ENCODE measurements at places on chromosomes 12 and 14.

GRCh38 chr12:28824849-28825248 is 324.2 kb upstream of the FAR2 start:
- DNase-seq, result no peak

DNA sequence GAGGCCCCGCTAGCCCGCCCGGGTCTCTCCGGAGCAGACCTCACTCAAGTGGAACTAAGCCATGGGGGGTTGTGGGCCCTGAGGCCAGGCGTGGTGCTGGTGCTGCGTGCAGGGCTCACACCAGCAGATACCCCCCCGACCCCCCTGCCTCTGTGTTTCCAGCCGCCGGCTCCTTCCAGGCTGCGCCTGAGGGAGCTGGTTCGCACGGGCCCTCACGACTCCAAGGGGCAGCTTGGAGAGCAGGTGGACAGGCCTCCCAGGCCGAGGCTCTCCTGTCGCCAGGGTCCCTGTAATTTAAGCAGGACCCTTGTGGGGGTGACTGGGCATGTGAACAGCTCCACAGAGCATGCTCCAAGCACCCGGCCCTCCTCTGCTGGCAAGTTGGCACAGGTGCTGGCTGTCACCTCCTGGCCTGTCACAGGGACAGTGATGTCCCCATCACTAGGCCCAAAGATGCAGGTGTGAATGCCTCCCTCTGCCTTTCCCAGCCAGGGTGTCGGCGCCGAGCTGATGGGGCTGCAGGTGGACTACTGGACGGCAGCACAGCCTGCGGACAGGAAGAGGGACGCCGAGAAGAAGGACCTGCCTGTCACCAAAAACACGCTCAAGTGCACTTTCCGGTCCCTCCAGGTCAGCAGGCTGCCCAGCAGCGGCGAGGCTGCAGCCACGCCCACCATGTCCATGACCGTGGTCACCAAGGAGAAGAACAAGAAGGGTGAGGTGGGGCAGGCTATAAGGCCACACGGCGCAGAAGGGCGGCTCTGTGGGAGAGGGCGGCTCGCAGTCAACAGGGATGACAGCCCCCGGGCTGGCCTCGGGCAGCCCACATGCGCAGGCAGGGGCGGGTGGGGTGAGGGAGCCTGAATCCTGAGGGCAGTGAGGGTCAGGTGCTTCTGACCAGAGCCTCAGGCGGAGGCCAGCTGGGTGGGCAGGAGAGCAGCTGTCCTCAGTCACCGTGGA is 5.9 kb upstream of the TEX22 start:
- DNase-seq, result no peak

DNA sequence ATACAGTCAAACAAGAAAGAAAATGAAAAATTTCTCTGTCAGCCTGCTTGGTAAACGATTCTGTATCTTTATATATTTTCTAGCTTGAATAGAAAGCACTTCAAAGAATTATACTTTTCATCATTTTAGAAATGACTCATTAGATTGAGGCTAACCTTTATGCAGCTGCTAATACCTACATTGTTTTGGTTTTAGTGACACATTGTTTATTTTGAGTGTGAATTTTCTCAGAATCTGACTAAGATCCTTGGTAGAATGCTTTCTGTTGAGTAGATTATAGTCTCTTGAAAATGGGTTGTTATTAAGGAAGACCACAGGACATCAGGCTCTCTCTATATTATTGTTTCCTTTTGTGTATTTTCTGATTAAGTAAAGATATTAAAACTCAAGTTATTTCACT is at the start of gene PMCH:
Gene PMCH (minus strand): TSS at position 45 of the 400 bp plus-strand sequence. CDS start 63 bp downstream, outside the sequence.
- no peak for DNase-seq

- no peak for DNase-seq
Observed at GRCh38 chr12:53292426-53292825, 2.9 kb upstream of the PFDN5 start.

GRCh38 chr12:623865-624372 is 39.3 kb downstream of the NINJ2 start:
- DNase-seq, result no peak

DNA sequence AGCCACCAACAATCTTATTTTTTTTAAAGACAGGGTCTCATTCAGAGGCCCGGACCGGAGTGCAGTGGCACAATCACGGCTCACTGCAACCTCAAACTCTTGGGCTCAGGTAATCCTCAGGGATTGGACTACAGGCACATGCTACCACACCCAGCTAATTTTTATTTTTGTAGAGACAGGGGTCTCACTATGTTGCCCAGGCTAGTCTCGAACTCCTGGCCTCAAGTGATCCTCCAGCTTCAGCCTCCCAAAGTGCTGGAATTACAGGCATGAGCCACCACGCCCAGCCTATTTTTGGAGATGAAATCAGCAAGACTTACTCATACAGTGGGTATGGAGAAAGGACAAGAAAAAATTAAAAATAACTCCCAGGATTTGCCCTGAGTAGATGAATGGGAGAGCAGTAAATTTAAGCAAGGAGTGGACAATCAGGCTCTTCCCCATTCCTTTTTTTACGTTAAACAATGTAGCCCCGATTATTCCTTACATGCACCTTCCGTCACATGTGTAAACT is 13.2 kb downstream of the FMNL3 start:
- no peak for DNase-seq

DNA sequence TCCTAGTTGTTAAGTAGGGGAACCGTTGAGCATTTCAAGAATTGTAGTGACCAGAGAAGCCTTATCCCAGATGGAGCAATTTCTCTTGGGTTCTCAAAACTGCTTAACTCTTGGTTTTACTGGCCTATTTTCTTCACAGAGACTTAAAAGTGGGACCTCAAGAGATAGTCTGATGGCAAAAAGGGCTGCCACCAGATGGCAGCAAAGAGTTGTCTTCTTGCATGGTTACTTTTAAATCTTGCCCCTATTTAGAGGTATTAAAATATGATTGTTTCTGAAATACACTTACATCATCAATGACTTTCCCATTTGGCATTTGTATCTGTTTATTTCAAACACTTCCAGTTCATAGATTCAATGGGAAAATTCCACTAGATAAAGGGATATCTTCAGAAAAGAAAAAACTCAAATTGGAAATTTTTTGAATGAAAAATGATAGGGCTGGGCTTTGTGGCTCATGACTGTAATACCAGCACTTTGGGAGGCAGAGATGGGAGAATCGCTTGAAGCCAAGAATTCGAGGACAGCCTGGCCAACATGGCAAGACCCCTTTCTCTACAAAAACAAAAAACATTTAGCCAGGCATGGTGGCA is 69.9 kb upstream of the CNTN1 start:
- peak; percentile 3 for DNase-seq

DNA sequence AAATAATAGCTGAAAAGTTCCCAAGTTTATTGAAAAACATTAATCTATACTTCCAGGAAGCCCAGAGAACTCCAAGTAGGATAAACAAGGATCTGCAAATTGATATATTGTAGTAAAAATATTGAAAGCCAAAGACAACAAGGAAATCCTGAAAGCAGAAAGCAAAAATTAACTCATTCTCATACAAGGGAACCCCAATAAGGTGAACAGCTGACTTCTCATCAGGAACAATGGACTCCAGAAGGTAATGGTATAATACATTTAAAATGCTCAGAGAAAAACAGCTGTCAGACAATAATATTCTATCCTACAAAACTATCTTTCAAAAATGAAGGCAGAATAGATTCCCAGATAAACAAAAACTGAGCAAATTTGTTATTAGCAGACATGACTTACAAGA is 138.1 kb upstream of the BMP4 start:
- DNase-seq, result no peak

DNA sequence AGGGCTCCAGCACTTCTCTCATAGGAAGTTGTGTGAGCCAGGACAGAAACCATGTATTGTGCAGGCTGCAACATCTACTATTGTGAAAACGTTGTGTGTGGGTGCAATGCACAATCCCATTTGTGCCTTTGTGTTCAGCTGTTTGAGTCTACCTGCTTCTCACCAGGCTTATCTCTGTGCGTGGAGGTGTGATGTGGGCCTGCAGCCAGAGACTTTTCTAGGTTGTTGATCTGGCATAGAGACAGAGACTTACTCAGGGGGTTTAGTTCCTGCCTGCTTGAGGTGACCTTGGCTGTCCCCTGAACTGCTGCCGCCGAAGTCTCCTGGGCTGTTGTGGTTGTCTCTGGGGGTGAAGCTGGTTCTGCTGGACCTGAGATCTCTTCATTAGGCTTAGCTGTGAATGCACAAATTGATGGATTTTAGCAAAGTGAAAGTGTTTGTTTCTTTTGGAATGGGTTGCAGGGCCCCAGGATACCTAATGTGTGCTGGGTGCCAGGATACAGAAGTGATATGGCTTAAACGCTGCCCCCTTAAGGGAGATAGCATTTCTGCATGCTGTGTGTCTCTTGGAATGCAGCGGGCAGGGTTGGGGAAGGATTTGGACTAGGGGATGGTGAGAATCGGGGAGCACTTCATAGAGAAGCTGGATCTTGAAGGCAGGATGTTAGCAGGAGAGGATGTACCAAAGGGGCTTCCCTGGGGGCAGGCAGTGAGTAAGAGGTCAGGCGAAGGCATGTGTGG is 2.5 kb downstream of the LACRT start:
- no peak for DNase-seq

DNA sequence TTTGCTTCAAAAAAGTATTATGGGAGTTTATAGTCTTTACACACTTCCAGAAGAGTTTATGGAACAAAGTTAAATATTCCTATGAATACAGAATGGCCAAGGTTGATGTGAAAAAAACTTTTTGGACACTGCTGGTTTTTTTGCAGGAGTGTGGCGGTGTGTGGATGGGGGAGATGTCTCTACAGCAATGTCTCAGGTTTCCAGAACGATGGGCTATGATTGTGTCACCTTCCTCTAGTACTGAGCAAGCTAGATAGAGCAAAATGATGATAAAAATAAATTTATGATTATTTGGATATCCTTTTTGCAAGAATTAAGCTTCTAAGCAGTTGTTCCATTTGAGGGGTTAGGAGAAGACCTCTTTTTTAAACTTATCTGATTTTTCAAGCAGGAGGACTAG is 37.9 kb downstream of the FBXO34 start:
- no peak for DNase-seq

- peak; percentile 52 for DNase-seq
Observed at GRCh38 chr12:49043856-49044258, 16.7 kb downstream of the KMT2D start.

- no peak for DNase-seq
Observed at GRCh38 chr14:39217214-39217879, 16.4 kb upstream of the MIA2 start.

DNA sequence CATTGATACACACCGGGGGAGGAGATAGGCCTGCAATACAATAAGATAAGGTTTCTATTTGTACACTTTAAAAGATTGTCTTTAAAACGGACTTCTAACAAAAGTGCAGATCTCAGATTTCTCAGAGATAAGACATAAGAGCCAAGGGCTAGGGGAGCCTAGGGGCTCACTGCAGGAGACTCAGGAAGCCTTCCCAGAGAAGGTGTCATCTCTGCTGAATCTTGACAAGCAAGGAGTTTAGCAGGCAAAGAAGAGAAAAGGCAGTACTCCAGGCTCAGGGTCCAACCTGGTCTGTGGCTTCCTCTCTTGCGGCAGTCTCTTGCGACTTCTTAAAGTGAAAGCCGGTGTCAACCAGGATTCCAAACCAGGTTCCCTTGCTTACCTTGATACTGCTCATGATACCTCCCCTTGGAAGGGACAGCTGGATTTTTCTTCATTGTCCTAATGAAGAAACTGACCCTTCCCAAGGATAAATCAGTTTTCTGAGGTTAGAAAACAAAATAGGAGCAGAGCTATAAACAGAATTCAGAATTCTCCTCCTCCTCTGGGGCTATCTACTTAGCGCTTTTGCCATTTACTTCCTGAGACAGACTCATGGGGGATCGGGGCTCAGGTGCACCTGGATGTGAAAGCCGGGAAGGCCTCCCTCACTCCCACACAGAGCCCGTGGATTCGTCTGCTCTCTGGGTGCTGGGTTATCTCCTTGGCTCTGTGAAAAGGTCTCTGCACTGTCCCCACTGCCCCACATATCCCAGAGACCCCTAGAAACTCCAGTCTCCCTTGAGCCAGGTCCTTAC is 1.7 kb upstream of the SCNN1A start:
- DNase-seq, result no peak

- no peak for DNase-seq
Observed at GRCh38 chr14:44405011-44405486, 102.0 kb downstream of the FSCB start.

DNA sequence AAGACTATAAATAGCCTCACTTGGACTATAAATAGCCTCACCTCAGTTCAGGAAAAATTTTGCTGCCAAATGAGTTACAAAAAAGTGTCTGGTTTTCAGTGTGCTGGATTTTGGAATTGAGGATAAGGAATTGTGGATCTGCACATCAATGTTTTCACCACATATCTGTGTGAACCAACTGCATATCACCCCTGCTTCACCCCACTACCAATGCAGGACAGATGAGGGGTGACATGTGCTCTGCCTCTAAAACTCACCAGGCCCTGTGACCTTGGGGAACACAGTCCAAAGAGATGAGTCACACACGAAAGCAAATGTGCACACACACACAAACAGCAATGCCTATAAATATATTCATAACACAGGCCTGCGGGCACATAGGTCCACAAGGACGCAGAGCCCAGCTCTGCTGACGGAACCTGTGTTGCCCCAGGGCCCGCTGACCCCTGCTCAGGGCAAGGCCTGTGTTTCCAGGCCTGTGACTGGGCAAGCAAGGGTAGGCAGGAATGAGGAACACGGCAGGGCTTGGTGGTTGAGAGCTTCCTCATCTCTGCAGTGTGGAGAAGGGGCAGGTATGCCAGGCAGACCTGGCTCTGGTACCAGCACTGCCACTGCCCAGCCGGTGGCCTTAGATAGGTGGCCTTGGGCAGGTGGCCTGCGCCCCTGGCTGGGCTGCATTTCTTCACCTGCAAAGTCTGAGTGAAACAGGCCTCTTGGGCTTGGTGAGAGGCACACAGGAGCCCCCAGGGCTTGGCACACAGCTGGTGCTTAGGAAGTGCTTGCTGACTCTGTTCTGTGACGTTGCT is 82.4 kb downstream of the ARL6IP4 start:
- DNase-seq, result no peak

DNA sequence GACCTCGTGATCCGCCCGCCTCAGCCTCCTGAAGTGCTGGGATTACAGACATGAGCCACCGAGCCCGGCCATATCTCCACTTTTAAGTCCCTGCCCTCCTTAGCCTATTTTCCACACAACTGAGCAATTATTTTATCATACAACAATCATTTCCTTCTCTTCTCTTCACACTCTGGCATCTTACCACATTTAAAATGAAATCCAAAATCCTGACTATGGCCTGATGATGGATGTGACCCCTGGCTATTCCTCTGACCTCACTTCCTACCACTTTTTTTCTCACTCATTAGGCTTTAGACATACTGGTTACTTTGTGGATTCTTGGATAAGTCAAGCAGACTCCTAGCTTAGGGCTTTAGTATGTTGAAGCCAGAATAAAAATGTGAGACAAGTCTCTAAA is 21.9 kb upstream of the EID3 start:
- DNase-seq, result no peak

GRCh38 chr14:75709207-75709812 is 48.3 kb downstream of the TTLL5 start:
- DNase-seq, result peak; percentile 40

GRCh38 chr12:68957273-68957672 is 24.3 kb upstream of the CPM start:
- DNase-seq, result no peak

Measured in CMK (cell line).